HuH-7 (cell line): ENCODE measurements at places on chromosomes 4 and X.

- no peak for DNase-seq
These were observed 1638.8 kb upstream of the PCDH7 start for GRCh38 chr4:29081234-29081955.

DNA sequence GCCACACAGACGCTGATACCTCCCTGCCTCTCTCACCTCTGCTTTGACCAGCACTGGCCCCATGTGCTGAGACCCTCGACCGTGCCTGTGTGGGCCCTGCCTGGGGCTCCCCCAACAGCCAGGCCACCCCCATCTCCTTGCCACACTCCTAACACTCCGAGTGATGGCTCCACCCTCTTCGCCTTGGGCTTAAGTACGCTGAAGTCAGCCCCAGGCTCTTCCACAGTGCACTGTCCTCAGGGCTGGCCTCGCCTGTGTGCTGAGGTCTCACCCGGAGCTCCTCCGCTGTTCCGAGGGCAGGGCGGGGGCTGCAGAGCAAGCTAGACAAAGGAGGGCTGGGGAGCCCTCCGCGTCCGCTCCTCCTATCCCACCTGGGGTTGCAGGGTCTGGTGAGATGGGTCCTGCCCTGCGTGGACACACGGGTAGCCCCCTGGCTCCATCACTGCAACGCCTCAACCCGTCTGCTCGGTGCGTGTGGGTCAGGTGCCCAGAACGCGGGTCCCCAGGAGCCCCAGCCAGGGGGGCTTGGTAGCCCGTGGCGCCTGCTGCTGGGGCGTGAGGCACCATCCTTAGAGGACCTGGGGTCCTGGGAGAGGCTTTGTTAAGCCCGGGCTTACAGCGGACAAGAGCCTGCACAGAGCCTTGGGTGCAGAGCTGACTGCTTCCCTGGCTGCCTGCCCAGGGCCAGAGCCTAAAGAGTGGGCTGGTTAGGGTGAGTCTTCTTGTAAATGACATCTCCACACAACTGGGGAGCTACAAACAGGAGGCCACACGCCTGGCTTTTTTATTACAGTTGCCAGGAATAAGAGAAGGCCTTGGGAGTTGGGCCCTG is 42.6 kb upstream of the NKX1-1 start:
- no peak for DNase-seq

- DNase-seq = no peak
These were observed 247.8 kb downstream of the GRID2 start for GRCh38 chr4:92551616-92552015.

GRCh38 chr4:16056681-16057385 is 27.0 kb downstream of the PROM1 start:
- DNase-seq = no peak

- DNase-seq = no peak
These were observed at the start of gene MAGEH1 for GRCh38 chrX:55451990-55452832. Gene MAGEH1, plus strand, starts transcription at chrX:55452127. Its CDS starts 248 bp downstream, at chrX:55452375.

- no peak for DNase-seq
These were observed 22.2 kb downstream of the FABP2 start for GRCh38 chr4:119299741-119300100.

DNA sequence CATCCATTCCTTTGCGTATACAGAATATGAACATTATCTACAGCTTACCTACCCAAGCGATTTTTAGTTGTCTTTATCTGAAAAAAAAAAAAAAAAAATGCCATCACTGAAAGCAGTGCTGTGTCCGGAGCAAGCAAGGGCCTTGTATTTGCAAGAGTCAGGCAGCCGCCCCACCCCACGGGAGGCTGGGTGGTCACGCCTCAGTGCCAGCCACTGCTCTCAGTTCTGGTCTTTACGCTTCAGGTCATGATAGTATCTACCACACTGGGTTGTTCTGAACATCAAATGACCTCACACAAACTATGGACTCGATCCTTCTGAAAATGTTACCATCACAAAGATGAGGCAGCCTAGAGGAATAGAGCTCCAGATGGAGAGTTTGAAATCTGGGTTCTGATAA is 62.7 kb upstream of the HELT start:
- no peak for DNase-seq

- DNase-seq = no peak
These were observed 68.5 kb upstream of the MXD4 start for GRCh38 chr4:2330091-2331042.

GRCh38 chrX:151688695-151689094 is 6.6 kb upstream of the PRRG3 start:
- DNase-seq = no peak

DNA sequence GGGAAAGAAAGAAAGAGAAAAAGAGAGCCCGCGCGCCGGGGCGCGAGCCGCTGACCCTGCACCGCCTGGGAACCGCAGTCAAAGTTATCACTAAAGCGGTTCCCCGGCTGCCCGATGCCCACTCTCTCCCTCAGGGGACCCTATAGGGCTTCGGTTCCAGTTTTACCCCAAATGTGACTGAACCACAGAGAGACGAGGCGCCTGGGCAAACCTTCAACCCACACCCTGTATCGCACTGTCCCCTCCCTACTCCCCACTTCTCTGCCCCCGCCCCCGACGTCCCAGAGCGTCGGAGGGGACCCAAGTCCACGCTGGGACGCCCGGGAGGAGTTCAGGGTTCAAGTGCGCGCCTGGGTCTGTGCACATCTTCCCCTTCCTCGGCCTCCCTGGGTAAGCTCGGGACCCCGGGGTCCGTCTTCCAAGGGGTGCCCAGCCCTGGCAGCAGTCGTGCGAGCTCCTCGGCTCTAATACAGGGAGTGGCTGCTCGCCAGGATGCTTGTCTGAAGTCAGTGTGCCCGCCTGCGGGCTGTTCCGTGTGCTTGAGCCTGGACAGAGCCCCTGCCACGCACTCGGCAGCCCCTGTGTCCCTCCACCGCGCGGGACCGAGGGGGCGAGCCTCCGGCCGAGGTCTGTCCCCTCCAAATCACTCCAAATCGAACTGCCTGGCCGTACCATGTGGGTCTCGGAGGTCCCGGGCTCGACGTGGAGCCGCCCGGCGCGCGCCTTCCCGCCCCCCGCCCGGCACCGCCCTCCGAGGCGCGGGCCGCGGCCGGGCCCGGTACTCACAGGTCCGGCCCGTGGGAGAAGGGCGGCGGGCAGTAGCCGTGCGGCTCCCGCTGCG is 960 bp downstream of the TRPC3 start:
- peak; percentile 32 for DNase-seq

DNA sequence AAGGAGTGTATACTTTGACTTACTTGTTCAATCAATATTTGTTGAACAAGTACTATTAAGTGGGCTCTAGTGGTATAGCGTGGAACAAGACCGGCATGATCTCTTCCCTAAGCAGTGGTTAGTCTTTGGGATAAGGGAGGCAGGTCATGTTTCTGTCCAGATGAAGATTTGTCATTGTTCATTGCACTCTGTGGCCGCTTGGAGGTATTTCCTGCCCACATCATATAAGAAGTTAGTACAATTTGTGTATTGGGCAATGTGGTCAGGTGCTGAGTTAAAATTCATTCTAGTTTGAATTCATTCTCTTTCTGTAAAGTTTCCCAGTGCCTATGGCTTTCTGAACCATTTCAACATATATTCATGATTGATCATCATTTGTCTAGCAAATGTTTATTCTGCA is 101.1 kb upstream of the SHISA3 start:
- DNase-seq = no peak

- DNase-seq = no peak
These were observed 1.0 kb downstream of the IDUA start for GRCh38 chr4:987624-988513.

DNA sequence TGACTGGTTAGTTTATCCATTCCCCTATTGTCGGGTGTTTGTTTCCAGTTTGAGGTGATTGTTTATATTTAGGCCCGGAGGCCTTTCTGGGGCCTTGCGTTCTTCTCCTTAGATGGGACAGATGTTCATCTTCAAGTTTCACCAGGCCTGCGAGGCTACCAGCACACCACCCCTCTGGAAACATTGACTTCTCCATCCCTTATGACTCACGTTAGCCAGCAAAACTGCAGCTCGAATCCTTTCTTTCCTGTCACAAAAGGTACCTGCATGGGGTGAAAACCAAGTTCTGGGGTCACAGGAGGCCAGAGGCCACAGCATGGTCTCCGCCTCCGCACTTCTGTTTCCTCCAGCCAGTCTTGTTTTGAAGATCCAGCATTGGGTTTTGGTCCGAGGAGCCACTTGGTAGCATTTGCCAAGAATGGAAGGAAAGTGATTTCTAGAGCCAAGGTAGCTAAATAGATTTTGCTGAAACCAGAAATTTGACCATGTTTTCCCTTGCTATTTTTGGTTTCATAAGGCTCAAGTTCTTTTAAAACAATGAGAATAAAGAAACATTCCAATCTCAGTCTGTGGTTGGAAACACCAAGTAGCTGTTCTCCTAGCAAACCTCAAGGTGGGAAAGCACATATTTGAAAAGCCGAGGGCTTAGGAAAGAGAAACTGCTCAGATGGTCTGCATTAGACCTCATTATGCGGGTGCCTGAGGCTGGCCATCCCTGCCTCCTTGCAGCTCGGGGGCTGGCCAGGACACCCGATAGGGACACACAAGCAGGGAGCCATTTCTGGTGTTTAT is 5.6 kb downstream of the NYX start:
- no peak for DNase-seq

DNA sequence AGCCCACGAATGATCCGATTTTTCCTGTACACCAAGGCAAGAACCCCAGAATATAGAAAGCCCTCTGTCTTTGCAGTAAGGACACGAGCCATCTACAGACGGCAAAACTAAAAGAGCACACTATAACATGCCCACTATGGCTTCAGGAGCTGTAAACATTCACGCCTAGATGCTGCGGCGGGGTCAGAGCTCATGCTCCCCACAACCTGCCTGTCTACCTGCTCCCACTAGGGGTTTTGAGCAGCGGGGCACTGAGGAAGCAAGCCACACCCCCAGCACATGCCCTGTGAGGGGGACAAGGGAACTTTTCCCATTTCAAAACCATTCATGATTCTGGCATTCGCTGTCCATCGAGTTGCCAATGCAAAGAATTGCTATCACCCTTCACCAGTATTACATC is 144.8 kb downstream of the PAPSS1 start:
- no peak for DNase-seq

GRCh38 chr4:18869166-18869565 is 847.6 kb upstream of the LCORL start:
- no peak for DNase-seq

GRCh38 chr4:102439236-102439614 is 61.9 kb upstream of the NFKB1 start:
- no peak for DNase-seq

GRCh38 chr4:148052448-148052847 is 320.6 kb downstream of the ARHGAP10 start:
- no peak for DNase-seq

DNA sequence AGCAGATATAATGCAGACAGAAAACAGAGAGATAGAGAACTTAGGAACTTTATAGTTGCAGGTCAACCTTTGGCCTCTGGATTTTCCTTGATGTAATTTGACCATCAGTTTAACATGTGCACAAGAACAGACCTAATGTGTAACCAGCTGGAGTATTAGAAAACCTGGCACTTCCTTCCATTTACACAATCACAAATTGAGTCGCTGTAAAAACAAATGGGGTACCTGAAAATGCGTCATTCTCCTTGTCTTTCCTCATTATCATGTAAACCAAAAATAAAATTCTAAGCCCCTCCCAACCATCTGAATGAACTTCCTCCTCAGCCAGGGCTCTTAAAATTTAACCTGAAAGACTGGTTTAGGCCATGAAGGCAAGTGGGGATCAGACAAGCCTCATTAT is 358.4 kb upstream of the MAGEB16 start:
- DNase-seq = no peak

DNA sequence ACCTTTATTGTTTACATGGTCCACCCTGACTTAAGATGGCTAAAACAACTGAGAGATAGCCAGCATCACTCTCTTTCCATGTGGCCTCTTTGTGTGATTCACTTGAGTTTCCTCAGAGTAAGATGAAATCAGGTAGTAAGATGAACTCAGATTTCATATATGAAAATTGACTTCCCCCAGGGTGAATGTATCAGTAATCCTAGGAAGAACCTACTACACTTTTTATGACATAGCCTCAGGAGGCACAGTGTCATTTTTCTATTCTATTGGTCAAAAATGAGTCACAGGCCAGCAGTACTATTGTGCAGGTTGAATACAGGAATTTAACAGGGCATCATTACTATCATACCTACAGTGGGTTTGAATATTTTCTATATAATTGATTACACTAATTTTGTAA is 14.6 kb upstream of the SULT1E1 start:
- no peak for DNase-seq

- no peak for DNase-seq
These were observed 4.2 kb upstream of the JCHAIN start for GRCh38 chr4:70670332-70671014.

GRCh38 chrX:99973572-99974226 is 436.4 kb downstream of the PCDH19 start:
- no peak for DNase-seq
